ENCODE measurements at places on chromosomes 2 and 18. TPM values are rescaled to one million over a fixed set of nuclear protein-coding genes. Genes with fewer than 3 reads are reported as not detected.

ATAD2B gene
- 4.9 TPM for polyA plus RNA-seq

- H3K27me3 ChIP-seq = no peaks in the 10 kb centered on the region
- no peak overlapping the region for H3K27ac ChIP-seq
- no peak overlapping the region for H3K4me3 ChIP-seq
- DNase-seq = no peak
These were observed 33.7 kb upstream of the C18orf32 start for GRCh38 chr18:49520661-49521145.

- no peak overlapping the region for H3K27ac ChIP-seq
- H3K36me3 ChIP-seq = no peaks in the 10 kb centered on the region
- no peak overlapping the region for H3K4me3 ChIP-seq
- DNase-seq = no peak
- H3K27me3 ChIP-seq = no peaks in the 10 kb centered on the region
- no peaks in the 10 kb centered on the region for H3K4me1 ChIP-seq
These were observed 56.3 kb upstream of the GULP1 start for GRCh38 chr2:188235364-188235763.

- peaks cover 4% of the 10 kb centered on the region for H3K4me1 ChIP-seq
- H3K27ac ChIP-seq = no peak overlapping the region
- H3K27me3 ChIP-seq = no peaks in the 10 kb centered on the region
- no peak overlapping the region for H3K4me3 ChIP-seq
- H3K36me3 ChIP-seq = no peaks in the 10 kb centered on the region
These were observed 304.8 kb downstream of the PDE11A start for GRCh38 chr2:177767768-177768167.

GRCh38 chr2:98691303-98691702 is 39.6 kb downstream of the MGAT4A start:
- H3K36me3 ChIP-seq = peaks cover 7% of the 10 kb centered on the region
- no peak overlapping the region for H3K27ac ChIP-seq
- peaks cover 5% of the 10 kb centered on the region for H3K4me1 ChIP-seq
- H3K27me3 ChIP-seq = no peaks in the 10 kb centered on the region

- H3K27ac ChIP-seq = no peak overlapping the region
- no peaks in the 10 kb centered on the region for H3K27me3 ChIP-seq
- DNase-seq = no peak
- no peaks in the 10 kb centered on the region for H3K36me3 ChIP-seq
- H3K4me1 ChIP-seq = no peaks in the 10 kb centered on the region
These were observed 36.8 kb upstream of the LDLRAD4 start for GRCh38 chr18:13181765-13182164.

GRCh38 chr2:150162241-150162942 is 325.1 kb downstream of the RND3 start:
- no peak overlapping the region for H3K27ac ChIP-seq
- no peak for DNase-seq
- H3K27me3 ChIP-seq = no peaks in the 10 kb centered on the region
